Dorsolateral prefrontal cortex (tissue), 122 donors: ENCODE measurements at places on chromosomes 2 and 18.

GRCh38 chr18:47793609-47794008, 136.8 kb downstream of the SMAD2 start:
- DNase-seq, result no peak

- no peak for DNase-seq
These were observed 135.5 kb downstream of the IRS1 start for GRCh38 chr2:226664140-226664539.

DNA sequence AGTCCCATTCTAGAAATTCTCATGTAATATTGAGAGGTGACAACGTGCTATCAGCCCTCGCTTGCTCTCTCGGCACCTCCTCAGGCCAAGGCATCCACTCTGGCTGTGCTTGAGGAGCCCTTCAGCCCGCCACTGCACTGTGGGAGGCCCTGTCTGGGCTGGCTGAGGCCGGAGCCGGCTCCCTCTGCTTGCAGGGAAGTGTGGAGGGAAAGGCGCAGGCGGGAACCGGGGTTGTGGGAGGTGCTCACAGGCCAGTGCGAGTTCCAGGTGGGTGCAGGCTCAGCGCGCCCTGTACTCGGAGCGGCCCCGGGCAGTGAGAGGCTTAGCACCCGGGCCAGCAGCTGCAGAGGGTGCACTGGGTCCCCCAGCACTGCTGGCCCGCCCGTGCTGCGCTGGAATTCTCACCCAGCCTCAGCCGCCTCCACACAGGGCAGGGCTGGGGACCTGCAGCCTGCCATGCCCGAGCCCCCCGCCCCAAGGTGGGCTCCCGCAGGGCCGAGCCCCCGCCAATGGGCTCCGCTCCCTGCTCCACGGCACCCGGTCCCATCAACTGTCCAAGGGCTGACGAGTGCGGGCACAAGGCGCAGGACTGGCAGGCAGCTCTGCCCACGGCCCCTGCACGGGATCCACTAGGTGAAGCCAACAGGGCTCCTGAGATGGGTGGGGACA, 1680.6 kb upstream of the LRRTM1 start:
- DNase-seq, result no peak

DNA sequence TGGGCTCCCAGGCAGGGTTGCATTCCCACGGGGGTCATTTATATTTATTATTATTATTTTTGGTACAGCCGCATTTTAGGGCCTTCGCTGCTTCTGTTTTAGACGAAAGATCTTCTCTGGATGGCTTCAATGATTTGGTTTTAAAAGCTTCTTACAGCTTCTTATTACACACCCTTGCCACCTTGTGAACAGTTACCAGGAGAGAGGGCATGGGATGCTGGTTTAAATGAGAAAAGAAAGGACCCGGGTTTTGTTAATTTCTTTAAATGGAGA, 1.7 kb downstream of the SH3RF3 start:
- no peak for DNase-seq

DNA sequence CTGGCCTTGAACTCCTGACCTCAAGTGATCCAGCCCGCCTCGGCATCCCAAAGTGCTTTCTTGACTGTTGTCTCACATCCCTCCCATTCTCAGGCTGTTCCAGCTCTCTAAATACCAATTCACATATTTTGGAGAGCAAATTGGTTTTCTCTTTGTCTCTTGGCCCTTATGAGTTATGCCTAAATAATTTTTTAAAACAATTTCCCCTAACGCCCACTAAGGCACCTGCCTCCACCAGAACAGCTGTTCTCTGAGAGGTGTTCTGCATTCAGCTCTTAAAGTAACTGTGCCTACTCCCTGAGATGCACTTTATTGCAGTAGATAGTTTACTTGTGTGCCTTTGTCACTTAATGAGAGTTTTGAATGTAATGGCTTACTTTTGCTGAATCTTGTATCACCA, 6.9 kb downstream of the CCDC195 start:
- no peak for DNase-seq

DNA sequence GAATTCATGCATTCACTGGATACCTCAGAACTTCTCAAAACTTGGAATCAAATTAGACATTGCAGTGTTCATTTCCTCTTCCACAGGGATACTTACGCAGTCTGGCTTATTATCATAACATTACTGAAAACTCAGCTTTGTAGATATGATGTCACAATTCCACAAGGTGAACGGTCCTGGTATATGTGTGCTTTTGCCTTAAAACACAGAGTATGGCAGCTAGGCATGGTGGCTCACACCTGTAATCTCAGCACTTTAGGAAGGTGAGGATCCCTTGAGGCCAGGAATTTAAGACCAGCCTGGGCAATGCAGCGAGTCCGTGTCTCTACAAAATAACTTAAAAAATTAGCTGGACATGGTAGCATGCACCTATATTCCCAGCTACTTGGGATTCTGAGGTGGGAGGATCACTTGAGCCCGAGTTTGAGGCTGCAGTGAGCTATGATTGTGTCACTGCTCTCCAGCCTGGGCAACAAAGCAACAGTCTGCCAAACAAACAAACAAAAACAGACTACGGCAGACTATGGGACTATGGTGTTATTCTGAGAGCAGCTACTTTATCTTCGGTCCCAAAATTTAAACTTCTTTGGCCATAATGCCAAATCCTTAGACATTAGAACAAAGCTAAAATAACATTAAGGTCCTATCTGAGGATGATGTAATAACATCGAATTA, 1191.9 kb upstream of the SLC39A10 start:
- no peak for DNase-seq

- no peak for DNase-seq
These were observed 101.5 kb downstream of the TEX51 start for GRCh38 chr2:127000194-127000593.

GRCh38 chr2:157894694-157895435, 18.7 kb upstream of the ACVR1 start:
- no peak for DNase-seq

- no peak for DNase-seq
These were observed 86.7 kb downstream of the NRP2 start for GRCh38 chr2:205768815-205769494.

DNA sequence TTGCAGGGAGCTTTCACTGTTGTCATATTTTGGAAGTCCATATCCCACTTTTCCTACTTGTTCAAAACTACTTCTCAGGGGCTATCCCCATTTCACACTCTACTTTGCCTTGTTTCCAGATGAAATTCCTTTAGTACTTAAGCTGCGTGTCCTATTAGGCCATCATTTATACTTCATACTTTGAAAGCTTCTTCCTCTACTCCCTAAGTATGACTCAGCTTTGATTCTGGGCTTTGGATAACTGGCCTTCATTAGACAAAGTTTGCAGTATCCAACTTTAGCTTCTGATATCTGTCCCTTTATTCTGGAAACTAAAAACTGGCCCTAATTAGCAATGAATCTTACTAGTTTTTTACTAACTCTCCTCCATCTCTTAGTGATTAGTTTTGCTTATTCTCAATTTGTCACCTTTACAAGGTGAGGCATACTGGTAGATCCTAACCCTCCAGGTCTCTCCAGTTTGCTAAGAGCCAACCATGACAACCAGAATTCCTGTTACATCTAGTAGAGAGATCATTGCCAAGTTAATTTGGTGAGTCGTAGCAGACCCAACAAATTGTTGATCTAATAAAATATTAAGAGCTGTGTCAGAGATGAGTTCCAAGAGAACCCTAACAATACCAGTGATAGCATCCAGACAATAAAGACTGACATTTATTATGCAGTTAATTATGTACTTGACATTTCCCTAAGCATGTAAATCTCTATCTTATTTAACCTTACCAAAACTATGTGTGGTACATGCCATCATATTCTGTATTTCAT, 31.2 kb upstream of the ITGAV start:
- DNase-seq, result no peak

DNA sequence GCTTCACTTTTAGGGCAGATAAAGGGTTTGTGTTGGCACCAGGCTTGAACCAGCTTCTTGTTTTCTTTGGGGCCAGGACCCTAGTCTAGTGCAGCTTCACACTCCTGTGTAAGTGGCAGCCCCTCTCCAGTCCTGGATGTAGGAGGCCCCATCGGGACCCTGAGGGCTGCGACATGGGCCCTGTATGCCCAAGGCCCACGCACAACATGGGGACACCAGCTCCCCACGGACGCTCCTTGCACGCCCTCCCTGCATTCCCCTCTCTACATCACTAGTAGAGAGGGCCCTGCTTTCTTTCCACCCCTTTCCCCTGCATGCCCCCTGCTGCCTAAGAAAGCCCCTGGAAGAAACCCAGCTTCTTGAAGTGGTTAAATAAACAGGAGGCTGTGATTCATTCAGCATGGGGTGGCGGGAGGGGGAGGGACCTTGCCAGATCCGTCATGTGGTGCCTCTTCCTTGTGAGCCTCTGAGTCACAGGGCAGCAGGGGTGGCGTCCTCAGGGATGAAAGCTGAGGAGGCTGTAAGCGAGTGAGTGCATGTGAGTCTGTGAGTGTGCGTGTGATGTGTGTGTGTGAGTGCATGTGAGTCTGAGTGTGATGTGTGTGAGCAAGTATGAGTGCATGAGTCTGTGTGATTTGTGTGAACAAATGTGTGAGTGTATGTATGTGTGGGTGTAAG, 42.5 kb downstream of the COPS8 start:
- DNase-seq, result no peak

GRCh38 chr2:13252615-13253014, 535.9 kb downstream of the TRIB2 start:
- DNase-seq, result no peak

DNA sequence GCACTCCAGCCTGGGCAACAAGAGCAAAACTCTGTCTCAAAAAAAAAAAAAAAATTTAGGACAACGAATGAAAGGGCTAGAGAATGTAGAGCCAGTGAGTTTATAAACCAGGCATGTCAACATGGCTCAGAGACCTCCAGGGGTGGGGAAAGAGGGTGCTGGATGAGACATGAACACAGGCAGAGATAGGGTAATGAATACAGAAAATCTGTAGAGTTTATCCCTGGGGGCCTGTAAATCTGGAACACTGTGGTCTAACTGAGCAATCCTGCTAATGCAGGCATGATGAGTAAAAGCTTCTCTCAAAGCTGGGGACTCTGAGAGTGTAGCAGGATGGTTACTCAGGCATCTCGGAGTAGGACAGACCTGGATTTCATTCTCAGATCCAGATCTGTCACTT, 59.2 kb upstream of the IGFBP2 start:
- no peak for DNase-seq

DNA sequence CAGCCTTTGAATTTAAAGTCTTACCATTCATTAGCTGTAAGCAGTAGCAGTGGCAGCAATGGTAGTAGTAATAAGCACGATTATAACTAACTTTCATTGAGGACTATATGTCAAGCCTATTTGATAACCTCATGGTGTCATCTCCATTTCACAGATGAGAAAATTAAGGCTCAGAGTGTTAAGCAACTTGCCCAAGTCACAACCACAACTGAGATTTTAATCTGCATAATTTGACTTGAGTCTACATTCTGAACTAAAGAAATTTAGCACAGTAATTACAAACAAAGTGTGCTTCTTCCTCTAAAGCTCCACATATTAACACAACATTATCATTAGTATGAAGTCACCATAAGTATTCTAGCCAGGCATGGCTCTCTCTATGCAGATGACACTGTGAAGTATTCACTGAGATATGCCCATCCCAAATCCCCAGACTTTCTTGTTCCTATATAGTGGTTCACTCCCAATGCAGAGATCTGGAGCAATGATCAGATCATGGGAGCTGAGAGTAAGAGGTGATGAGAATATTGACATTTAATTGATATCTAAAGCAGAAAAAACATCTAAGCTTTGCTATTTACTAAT, 120.2 kb downstream of the ATAD2B start:
- no peak for DNase-seq
